ENCODE measurements at places on chromosomes 5 and 9.

- DNase-seq, result peak; percentile 33
Measured at GRCh38 chr5:45697201-45697600, 1.0 kb upstream of the HCN1 start.

- DNase-seq, result no peak
Measured at GRCh38 chr9:97557606-97558095, 56.2 kb downstream of the TMOD1 start.

DNA sequence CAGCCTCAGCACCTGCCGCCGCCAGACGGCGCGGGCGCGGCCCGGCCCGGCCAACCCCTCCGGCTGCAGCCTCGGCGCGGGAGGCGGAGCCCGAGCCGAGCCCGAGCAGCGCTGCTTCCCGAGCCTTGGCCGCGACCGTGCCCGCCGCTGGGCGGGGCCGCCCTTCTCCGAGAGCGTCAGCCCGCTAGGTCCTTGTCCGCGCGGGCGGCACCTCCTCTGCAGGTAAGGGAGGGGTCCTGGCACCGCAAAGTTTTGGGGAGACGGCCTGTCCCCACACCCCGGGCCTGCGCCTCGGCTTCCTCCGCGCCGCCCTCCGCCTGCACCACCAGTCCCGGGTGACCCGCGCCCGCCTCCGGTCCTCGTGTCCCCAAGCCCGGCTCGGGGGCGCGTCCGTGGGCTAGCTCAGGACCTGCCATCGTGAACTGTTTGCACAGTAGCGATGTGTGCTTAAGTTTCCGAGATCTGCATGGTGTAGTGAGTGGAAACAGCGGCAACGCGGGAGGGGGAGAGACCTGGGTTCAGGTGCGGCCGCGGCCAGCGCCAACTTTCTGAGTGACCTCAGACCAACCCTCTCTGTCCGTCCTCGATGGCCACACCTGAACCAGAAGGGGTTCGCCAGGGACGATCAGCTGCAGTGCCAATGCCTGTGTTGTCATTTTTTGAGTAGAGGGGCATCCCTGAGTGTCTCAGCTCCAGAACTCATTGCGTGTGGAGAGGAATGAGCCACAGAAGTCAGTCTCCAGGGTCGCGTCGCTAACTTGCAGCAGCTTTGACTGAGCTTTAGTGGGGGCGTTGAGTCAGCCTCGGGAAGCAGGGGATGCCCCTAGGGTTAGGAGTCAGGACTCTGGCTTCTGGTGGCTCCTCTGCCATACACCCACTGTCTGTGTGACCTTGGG lies at the start of gene FRMPD1:
FRMPD1 (plus strand) TSS at position 82 of the 896 bp plus-strand sequence. CDS start 41,688 bp downstream, outside the sequence.
- peak; percentile 70 for DNase-seq

DNA sequence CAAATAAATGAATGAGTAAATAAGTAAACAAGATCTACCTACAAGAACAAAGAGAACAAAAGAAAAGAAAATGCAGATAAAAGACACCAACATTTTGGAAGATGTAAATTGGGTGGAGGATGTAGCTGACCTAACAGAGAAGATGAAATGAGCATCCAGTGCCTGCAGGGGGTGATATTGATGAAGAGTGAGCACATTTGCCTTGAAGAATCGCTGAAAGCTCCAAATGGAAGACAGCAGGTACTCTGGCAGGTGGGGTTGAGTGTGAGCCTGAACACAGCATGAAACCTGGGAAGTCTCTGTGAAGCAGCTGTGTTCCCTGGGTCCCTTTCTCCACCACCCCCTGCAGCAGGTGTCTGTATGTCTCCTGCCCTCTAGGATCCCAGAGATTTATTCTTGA lies 125.6 kb downstream of the NXNL2 start:
- peak; percentile 79 for DNase-seq

DNA sequence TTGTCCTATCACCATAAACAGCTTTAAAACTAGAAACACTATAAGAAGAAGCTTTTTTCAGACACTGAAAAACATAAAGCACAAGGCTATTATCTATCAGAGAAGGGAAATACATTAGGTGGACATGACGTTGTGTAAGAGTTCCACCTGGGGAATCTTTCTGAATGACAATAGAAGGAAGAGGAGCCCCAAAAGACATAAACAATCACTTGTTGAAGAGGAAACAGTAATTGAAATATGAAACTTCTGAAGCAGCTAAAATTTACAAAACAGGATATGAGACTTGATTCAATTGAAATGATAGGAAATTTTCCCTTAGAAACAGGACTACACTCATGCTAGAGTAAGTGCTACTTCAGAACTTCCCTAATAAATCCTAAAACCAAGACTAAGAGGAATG lies 933.6 kb downstream of the EFNA5 start:
- no peak for DNase-seq

DNA sequence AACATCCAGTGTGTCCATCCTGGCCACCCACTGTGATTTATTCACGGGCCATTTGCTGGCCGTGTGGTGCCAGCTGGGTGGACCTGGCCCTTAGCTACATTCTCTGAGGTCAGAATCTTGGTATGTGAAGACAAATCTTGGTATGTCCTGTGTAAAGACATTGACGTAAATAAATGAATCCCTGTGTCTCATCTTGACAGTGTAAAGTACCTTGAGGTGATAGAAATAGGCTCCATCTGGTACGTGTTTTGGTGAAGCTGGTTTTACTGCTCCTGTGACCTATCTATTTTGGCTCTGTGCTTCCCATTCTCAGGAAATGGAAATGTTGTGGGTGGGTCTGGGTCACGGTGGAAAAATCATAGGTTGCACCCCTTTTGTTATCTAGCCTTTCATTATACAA lies 245.4 kb upstream of the ANKH start:
- peak; percentile 23 for DNase-seq

- peak; percentile 59 for DNase-seq
Measured at GRCh38 chr5:54309691-54310432, 511 bp downstream of the ARL15 start.

- peak; percentile 21 for DNase-seq
Measured at GRCh38 chr5:160991205-160991604, 139.2 kb upstream of the ATP10B start.

DNA sequence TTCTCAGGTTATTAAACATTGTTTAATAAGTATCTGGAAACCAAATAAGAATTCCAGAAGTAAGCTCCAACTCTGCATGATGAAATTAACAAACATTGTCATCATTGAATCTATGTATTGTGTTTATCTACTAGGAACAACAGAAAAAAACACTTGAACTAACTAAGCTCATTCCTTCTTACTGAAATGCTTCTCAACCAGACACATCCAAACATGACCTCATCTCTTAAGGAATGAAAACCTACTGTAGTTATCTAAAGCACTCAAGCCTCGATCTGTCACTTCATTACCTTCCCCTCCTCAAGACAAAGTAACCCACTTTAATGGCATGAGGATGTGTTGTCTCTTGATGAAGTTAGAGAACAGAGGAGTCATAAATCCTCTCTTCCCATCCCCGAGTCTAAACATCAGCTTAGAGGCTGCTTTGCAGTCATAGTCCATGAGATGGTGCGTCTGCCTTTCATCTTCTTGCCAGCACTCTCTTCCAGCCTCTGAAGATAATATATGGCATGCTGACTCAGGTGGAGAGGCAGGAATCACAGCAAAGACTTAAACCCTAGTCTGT lies 86.5 kb downstream of the CEMIP2 start:
- DNase-seq, result peak; percentile 90

- DNase-seq, result peak; percentile 92
Measured at GRCh38 chr9:89603767-89604665, 796 bp upstream of the GADD45G start.

GRCh38 chr5:169768416-169768815 lies 131.3 kb downstream of the DOCK2 start:
- no peak for DNase-seq

GRCh38 chr9:133327834-133328484 lies 8.0 kb downstream of the SURF6 start:
- no peak for DNase-seq

GRCh38 chr5:55441954-55442353 lies 92.8 kb downstream of the PLPP1 start:
- no peak for DNase-seq
